ENCODE measurements at places on chromosomes 16 and 17. TPM values are rescaled to one million over a fixed set of nuclear protein-coding genes. Genes with fewer than 3 reads are reported as not detected.

ARHGAP44 gene
- total RNA-seq = 3.1 TPM

PIRT gene
- not detected for total RNA-seq

ASB16 gene
- not detected for total RNA-seq

SHBG gene
- total RNA-seq = 0.69 TPM
